ENCODE measurements at places on chromosomes 7 and 10. TPM values are rescaled to one million over a fixed set of nuclear protein-coding genes. Genes with fewer than 3 reads are reported as not detected.

DNA sequence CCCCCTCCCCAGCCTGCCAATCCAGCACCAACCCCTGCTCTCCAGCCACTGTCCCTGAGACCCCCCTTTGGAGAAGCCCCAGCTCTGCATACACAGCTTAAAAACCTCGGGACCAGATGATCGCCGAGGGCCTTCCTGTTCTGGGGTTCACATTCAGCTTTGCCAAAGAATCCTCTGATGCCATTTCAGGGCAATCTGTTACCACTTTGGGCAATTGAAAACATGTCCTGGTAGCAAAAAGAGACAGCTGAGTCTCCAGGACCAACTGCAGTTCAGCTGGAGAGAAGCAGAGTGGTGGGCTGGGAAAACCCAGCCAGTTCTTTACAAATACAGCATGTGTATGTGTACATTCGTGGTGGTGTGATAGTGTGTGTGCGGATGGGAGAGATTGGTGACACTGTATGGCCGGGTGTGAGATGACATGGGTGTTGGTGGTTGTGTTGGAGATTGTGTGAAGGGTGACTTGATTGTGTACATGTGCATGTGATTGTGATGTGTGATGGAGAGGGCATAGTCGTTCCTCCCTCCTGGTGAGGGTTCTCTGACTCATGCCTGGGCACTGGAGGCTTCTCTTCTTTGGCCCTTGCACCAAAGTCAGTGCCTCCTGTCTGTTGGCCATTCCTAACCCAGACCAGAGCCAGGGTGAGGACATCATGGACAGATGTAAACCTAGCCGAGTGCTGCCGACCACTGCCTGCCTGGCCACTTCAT, 48.5 kb upstream of the AQP1 start:
- no peak for DNase-seq

DNA sequence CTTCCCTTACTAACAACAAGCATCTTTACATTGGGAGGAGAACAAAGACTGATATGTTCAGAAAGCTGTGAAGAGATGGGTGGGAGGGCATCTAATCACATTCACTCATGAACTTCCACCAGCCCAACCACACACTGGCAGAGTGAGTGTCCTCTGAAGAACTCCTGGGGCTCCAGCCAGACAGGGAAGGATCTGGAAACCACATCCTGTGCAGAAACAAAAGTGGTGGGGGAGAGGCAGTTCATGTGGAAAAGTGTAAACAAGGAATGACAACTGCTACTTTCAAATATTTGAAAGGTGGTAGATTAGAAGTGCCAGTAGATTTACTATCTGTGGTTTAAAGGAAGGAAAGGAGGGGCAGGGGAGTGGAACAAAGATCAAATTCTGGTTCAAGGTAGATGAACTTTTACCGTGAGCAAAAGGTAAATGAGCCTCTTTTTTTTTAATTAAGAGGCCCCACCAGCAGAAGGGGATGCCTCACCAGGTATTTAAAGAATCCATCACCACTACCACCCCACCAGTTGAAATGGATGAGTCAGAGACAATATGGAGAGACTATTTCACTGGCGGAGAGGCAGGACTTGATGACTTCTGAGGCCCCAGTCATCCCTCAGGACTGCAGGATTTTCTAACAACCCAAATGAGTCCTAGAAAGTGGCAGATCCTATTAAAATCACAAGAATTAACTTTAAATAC, 34.5 kb downstream of the GOT1 start:
- DNase-seq = no peak

DNA sequence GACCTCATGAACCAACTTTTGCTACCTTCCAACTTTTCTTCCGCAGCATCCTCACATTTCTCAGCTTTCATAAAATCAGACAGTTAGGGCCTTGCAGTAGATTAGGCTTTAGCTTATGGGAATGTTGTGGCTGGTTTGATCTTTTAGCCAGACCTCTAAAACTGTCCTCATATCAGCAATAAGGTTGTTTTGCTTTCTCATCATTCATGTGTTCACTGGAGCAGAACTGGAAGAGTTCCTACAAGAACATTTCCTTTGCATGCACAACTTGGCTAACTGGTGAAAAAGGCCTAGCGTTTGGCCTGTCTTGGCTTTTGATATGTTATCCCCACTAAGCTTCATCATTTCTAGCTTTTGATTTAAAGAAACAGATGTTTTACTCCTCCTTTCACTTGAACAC, 130.0 kb upstream of the LRRTM3 start:
- DNase-seq = no peak

Gene GHRHR
- total RNA-seq = not detected

- DNase-seq = no peak
These were observed 219.7 kb downstream of the EBF3 start for GRCh38 chr10:129744134-129745111.

DNA sequence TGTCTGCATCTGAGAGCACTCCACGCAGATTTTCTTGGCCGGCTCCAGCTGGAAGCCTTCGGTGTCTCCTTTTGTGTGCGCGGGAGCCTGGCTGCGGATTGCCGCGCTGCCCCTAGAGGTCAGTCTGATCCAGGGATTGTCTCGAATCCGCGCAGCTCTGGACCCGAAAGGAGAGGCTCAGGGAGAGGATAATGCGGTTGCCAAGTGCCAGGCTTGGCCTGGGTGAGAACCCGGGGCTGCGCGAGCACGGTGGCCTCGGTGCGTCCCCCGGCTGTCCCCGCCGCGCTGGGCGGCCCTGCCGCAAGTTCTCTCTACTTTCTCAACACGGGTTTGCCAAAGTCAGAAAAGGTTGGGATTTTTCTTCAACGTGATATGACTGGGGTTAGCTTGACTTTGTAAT, 140.9 kb downstream of the ADCYAP1R1 start:
- no peak for DNase-seq

Gene TUBAL3
- not detected for total RNA-seq

- DNase-seq = no peak
These were observed 36.9 kb downstream of the CHST15 start for GRCh38 chr10:124056337-124056980.

DNA sequence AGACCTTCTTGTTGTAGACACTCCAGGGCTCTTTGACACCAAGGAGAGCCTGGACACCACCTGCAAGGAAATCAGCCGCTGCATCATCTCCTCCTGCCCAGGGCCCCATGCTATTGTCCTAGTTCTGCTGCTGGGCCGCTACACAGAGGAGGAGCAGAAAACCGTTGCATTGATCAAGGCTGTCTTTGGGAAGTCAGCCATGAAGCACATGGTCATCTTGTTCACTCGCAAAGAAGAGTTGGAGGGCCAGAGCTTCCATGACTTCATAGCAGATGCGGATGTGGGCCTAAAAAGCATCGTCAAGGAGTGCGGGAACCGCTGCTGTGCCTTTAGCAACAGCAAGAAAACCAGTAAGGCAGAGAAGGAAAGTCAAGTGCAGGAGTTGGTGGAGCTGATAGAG, 5.5 kb downstream of the GIMAP7 start:
- no peak for DNase-seq

Gene ZNF365
- total RNA-seq = 0.24 TPM

DNA sequence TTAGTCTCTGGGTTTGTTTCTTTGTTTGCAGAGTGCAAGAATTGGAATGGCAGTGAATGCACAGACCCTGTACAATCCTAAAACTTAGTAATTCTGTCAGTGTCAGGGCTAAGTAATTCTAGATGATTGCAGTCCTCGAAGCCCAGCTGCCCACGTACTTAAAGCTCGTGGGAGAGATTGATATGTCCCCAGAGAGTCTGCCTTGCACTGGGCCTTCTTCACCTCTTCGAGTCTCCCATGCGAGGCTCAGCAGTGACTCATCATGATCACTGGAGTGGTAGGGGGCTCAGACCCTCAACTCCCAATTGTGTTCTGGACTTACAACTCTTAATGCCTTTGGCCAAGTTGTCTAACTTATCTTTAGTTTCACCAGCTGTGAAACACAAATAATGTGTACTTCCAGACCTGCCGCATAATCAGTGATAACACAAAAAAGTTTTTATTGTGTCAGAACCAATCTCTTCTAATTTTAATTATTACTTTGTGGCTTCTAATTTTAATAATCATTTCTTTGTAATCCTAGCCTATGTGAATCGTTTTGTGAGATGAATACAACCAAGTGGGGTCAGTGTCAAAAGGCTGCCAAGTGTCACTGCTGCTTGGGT, 345.6 kb upstream of the LRGUK start:
- DNase-seq = no peak

Gene ARMH3
- total RNA-seq = 27.3 TPM

Data from naive thymus-derived CD4-positive, alpha-beta T cell (primary cell).